ENCODE measurements at places on chromosomes 5 and 9. TPM values are rescaled to one million over a fixed set of nuclear protein-coding genes. Genes with fewer than 3 reads are reported as not detected.

Gene HDAC3
- 39.7 TPM for total RNA-seq

DNA sequence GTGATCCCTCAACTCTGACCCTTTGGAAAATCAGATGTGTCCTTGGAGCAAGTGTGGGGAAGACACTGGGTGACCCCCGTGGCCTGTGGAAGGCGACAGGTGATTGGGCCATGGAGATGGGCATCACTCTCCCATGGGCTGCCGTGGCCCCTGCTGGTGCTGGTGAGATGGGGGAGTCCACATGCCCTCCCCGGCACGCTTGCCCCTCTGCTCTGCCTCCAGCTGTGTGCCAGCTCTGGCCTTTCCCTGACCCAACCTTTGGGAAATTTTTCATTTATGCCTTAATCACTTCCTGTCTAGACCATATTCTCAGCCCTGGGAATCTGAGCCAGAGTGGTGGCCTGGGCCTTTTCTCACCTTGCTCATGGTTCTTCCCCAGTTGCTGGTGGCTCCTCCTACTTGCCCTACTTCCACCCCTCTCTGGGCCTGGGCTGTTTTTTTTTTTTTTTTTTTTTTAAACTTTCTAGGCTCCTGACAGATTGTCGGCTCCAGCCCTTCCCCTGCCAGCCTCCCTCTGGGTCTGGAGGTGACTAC, 56.6 kb downstream of the RGS3 start:
- peak; percentile 79 for DNase-seq

GRCh38 chr9:87255431-87256155, 242.1 kb upstream of the DAPK1 start:
- DNase-seq, result no peak

- DNase-seq, result no peak
Measured at GRCh38 chr5:145903113-145903512, 30.3 kb upstream of the GRXCR2 start.

Gene HAPLN1
- total RNA-seq, result not detected

Gene SLC6A18
- not detected for total RNA-seq
